ENCODE measurements at places on chromosomes 6 and 20.

- DNase-seq: no peak
Measured at GRCh38 chr6:47197682-47198640, 111.7 kb downstream of the TNFRSF21 start.

DNA sequence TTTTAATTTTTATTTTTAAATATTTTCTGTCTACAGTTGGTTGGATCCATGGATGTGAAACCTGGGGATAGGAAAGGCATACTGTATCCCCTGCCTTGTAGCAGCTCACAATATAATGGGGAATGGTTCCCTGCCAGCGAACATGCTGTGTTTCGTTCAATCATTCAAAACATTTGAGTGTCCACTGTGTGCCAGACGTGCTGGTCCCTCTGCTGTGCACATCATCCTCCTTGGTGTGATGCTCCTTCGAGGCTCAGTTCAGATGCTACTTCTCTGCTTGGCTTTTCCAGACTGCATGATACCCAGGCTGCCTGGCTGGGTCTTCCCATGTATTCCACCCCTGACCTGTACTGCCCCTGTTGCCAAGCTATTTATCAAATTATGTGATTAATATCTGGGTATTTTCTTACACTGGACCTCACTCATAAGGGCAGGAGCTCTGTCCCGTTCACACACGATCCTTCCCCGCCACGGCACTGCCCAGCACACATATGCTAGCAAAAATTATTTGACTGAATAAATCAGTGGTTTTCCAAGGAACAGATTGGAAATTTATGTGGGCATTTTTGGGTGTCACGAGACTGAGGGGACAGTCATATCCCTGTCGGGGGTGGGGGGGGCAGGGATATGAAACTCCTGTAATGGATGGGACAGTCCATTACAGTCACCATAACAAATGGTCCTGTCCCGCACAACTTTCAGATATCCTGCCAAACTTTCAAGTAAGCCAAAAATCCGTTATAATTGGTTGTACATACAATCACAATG, 4.9 kb downstream of the SDCBP2 start:
- DNase-seq: no peak

- no peak for DNase-seq
Measured at GRCh38 chr20:58219342-58219700, 9.1 kb downstream of the ANKRD60 start.

GRCh38 chr6:16267428-16268263, 29.3 kb downstream of the GMPR start:
- no peak for DNase-seq

GRCh38 chr6:115843945-115844344, 216.7 kb downstream of the FRK start:
- DNase-seq: no peak

GRCh38 chr20:51164731-51165130, 141.8 kb upstream of the KCNG1 start:
- no peak for DNase-seq

- DNase-seq: no peak
Measured at GRCh38 chr6:169172946-169173345, 80.7 kb downstream of the THBS2 start.

- DNase-seq: no peak
Measured at GRCh38 chr6:28920281-28920680, 3.5 kb downstream of the TRIM27 start.

- DNase-seq: no peak
Measured at GRCh38 chr6:30964075-30964474, 19.4 kb upstream of the MUC21 start.
